ENCODE measurements at places on chromosomes 2 and 18.

- no peak for DNase-seq
Measured at GRCh38 chr2:160696087-160696452, 202.5 kb upstream of the RBMS1 start.

DNA sequence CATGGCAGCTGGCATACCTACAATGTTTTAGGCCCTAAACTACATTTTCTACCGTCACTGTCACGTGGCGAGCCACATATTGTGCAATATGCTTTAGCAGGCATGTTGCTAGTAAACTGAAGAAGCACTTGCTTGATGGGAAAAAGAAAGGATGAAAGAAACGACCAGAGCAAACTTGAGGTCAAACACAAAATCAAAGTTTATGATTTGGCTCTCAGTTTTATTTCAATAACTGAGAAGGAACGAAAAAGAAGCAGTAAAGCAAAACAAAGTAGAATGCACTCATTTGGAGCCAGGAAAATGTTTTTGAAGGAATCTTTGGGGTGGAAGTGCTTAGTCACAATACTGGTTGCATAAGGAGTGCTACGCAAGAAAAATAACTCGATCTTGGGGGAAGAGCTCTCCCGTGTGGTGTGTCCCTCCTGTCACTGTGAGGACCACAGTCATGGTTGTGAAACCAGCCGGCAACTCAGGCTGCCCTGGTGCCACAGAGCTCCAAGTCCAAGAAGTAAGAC lies 349.8 kb downstream of the RBM43 start:
- DNase-seq, result no peak

DNA sequence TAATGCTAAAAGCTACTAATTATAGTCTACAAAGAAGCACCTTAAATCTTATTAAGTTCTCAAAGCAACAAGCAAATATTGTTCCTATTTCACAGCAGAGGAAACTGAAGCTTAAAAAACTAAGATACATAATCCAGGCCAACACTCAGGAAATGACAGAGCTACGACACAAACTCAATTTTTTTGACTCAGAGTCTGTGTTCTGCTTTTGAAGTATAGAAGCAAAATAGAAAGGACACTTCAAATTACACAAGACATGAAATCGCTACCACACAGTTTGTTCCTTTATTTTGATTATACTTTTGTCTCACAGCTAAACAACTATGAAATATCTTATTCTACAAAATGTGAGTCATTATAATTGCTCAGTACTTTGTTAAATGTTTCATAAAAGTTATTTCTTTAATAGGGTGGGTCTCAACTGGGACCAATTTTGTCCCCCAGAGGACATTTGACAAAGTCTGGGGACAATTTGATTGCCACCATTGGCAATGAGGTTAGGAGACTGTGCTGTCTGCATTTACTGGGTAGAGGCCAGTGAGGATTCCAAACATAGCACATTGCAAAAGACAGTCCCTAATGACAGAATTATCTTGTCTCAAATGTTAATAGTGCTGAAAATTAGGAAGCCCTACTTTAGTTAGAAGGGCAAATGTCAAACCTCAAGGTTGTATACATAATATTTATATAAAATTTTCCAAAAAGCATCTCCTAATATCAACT lies 101.5 kb upstream of the GRB14 start:
- DNase-seq, result no peak

- DNase-seq, result no peak
Measured at GRCh38 chr2:6492573-6492972, 373.1 kb downstream of the CMPK2 start.

DNA sequence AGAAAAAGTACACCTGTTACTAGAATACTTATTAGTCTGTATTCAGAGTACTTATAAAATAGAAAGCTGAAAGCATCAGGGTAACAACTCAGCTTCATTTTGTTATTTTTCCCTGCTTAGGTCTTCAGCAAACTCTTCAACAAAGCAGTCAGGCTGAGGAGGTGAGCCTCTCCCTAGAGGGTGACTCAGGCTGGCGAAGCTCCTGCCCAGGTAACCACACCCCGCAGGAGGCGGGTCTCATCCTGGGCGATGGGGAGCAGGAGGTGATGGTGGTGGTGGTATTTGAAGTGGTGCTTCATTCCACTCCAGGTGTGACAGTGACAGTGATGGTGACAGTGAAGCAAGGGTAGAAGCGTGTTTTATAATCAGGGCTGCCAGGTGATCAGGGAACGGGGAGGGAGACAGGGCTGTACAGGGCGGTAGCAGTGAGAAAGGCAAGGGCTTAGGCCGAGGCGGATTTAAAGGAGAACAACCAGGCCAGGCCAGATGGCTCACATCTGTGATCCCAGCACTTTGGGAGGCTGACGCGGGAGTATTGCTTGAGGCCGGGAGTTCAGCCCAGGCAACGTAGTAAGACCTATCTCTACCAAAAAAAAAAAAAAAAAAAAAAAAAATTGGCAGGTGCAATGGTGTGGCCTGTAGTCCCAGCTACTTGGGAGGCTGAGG lies 127.1 kb downstream of the SOCS6 start:
- DNase-seq, result no peak

GRCh38 chr2:641872-642815 lies 35.1 kb downstream of the TMEM18 start:
- no peak for DNase-seq

DNA sequence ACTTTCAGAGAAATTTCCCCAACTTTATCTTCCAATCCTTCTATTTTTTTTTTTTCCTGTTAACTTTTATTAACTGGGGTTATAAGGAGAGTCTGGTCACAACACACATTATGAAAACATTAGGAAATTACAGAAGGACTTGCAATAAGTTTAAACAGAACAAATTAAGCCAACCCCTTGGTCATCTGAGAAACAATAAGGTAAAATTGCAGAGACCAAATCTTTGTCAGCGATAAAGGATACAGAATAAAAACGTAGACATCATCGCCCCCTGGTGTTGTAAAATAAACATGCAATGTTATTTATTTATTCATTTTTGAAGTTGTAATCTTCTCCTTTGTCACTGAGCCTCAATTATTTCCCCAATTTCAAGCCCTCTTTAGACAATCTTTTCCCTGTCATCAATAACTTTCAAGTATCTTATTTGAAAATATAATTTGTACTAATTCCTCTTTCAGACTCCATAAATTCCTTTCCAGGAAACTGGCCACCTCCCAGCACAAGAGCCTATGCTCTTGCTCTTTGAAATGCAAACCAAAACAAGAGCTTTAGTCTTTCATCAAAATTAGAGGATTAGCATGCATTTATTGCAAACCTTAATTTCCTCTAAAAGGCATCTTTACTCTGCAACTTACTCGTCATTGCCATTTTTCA lies 19.5 kb downstream of the G6PC2 start:
- peak; percentile 39 for DNase-seq

- DNase-seq, result no peak
Measured at GRCh38 chr2:241091734-241092445, 10.2 kb downstream of the MTERF4 start.

DNA sequence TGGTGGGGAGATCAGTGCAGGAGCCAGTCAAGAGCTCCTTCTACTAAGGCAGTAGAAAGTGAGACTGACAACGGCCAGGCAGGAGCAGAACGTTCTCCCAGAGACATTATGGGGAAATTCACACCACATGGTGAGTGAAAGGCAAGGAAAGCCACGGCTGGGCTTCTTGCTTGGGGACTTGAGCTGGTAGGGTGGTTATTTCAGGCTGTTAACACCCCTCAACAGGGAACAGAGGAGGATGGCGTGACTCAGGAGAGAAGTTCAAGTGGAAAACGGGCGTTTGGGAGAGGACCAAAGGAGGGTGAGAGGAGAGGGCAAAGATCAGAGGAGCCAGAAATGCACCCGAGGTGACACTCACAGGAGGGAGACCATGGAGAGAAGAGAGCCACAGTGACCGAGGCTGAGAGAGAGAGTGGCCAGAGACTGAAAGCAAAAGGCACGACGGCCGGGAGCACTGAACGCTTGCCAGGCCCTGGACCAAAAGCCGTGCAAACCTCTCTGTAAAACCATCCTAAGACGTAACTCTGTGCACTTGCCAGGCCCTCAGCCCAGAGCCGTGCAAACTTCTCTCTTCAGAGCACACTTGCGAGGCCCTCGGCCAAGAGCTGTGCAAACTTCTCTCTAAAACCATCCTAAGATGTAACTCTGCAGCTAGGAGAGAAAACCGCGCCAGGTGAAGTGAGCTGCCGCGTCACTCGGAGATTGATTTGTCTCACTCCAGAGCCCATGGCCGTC lies 7.7 kb downstream of the TPO start:
- no peak for DNase-seq

DNA sequence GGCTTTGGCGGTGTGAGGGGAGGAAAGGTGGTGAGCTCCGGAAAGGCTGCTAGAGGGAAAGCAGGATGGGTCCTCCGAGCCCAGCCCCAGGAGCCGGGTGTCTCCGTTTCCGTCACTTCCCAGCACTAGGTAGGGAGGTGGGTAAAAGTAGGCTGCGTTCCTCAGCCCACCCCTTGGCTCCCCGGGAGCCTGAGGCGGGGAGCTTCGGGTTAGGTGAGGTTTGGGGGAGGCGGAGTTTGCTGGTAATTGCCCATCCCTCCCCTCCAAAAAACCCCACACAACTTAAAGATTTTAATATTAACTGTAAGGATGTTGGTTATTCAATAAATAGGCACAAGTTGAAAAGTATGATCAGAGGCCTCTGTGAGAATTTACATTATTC lies 552 bp upstream of the ATF2 start:
- DNase-seq, result no peak

GRCh38 chr2:237581751-237582746 lies 8.5 kb downstream of the RAB17 start:
- peak; percentile 53 for DNase-seq

DNA sequence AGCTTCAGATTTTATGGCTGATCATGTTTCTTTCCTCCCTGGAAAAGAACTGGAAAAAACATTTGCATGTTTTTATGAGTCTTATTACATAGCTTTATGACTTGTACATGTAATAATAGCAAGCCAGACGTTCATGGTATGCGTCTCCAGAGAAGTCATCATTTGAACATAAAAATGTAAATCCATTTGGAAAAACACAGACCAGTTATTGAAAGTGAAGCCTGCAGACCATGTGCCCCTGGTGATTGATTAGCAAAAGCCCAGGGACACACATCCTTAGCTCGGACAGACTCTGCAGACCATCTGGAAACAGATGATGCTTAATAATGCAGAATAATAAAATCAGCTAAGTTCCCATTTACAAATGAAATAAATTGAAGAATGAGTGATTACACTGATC lies 283.1 kb downstream of the TDRD15 start:
- no peak for DNase-seq

DNA sequence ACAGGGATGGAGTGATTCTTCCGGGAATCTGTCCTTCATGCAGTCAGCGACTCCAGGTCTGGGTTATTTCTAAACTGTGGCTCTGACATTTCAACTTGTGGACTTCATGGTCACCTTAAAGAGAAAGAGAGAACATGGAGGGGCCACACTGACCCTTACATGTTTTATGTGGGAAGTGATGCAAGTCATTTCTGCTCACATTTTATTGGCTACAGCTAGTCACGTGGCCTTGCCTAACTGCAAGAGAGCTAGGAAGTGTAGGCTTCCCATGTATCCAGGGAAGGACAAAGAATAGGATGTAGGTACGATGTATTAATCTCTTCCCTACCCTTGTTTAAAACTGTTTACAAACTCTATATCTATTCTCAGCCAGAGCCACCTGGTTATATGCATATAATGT lies 30.3 kb upstream of the AFTPH start:
- no peak for DNase-seq

DNA sequence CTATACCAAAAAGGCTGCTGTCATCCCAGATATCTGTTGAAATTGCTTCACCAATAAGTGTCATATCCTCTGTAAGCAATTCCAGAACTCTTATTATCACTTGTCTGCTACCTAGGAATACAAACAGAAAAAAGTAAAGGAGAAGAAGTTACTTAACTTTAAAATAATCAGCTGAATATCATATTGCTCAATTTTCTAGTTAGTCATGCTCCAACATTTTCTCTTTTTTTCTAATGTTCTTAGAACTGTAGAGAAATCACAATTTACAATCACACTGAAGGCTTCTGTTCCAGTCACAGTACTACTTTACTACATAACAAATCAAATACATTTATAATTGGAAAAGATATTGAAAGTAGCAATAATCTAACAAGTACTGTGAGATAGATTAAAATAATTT lies 17.4 kb downstream of the RTTN start:
- no peak for DNase-seq

- no peak for DNase-seq
Measured at GRCh38 chr2:152303951-152304350, 31.0 kb upstream of the FMNL2 start.

- DNase-seq, result no peak
Measured at GRCh38 chr2:29024882-29025430, 43.9 kb downstream of the TOGARAM2 start.

GRCh38 chr2:171402906-171403580 lies 30.7 kb downstream of the METTL8 start:
- DNase-seq, result no peak

GRCh38 chr2:95333888-95334338 lies 36.8 kb downstream of the KCNIP3 start:
- DNase-seq, result no peak

- no peak for DNase-seq
Measured at GRCh38 chr18:64095056-64095455, 53.8 kb downstream of the LINC00305 start.

DNA sequence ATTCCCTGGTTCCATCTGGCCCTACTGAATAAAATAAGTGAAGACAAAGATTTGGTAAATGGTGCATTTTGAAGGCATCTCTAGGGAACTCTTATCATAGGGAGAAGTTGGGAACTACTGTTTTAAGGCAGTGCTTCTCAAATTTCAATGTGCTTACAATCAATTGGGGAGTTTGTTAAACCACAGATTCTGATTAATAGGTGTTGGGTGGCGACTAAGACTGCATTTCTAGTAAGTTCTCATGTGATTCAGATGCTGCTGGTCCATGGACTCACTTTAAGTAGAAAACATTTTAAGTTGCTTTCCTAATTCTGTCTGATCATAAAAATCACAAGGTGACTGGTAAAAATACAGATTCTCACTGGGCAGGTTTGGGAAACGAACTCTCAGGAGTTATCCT lies 14.6 kb downstream of the FARSB start:
- no peak for DNase-seq

- DNase-seq, result no peak
Measured at GRCh38 chr2:54148391-54148790, 33.0 kb downstream of the ACYP2 start.

DNA sequence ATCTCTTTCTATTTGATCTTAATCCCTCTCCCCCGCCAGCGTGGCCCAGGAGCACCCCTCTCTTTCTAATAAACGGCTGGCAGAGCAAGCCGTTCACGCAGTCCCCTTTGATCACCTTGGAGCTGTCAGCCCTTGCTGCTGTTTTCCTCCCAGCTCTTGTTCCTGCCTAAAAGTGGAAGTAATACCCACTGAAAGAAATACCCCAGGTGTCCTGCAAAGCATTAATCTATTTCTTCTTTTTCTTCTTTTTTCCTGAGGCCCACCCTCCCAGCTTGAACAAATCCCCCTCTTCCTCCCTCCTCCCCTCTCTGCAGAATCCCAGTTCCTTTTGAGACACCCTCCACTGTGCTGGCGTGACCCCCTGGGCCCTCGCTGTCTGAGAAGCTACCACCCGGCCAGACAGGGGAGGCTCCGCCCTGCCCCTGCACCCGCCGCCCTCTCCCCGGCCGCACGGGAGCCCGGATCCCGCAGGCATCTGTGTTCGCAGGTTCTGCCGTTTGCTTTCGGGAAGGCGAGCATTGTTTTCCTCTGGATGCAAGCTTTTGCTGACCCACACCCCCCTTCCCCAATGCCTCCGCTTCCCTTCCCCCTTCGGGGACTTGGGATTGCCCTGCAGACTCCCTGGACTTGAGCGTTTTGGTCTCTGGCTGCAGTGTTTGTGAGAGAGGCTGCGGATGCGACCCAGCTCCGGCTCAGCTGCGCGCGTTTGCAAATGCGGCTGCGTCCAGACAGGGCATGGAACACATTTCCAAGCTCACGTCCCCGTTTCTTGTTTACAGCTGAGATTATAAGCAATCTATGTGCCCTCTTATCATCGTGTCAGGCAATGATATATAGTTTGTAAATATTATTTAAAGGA lies 631.5 kb downstream of the NYAP2 start:
- DNase-seq, result no peak

All from naive thymus-derived CD4-positive, alpha-beta T cell (primary cell).